ENCODE measurements at places on chromosomes 11 and 22. TPM values are rescaled to one million over a fixed set of nuclear protein-coding genes. Genes with fewer than 3 reads are reported as not detected.
A peak's percentile ranks its signal among the peaks of the same experiment; 100 is the strongest.

DNA sequence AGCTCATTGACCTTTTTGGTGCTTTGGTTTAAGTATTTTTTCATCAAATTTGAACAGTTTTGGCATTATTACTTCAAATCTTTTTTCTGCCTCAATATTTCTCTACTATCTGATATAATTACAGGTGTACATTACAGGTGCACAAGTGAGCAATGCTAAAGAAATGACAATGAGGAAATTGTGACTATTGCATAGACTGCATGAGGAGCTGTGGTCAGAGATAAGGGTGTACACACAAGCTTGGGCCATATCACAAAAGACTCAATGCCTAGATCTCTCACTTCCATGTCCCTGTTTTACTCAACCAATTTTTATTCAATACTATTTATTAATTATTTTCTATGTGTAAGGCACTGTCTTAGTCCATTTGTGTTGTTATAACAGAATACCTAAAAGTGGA lies 251.0 kb upstream of the UBASH3B start:
- H3K27ac ChIP-seq = no peak overlapping the region
- DNase-seq = no peak
- no peaks in the 10 kb centered on the region for H3K36me3 ChIP-seq
- H3K4me3 ChIP-seq = no peak overlapping the region
- H3K4me1 ChIP-seq = no peaks in the 10 kb centered on the region

DNA sequence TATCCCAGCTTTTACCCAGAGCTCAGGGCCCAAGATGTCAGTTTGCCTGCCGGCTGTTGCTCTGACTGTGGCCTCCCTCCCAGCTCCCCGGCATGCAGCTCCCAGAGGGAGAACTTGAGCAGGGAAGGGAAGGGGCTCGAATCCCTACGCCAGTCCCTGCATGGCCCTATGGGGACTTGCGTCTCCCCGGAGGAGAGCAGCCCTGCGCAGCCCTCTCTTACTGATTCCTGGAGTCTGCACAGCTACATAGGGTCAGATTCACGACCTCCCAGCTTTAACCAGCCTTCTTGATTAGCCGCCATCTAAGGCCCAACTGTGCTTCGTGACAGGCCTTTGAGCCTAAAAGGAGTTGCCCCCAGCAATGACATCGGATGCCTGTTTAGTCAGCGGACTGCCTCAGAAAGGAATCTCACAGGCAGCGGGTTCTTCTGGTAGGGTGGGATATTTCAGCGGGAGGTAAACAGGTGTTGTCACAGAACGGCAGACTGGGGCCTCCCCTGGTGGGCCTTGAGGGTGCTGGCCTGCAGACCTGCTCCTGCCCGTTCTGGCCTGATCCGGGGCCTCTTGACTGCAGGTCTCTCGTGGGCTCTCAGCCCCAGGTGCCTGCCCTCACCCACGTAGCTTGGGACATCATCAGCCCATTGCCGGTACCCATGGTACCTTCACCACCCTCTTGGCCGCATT lies 43.8 kb upstream of the KCNQ1OT1 start:
- no peak overlapping the region for H3K27ac ChIP-seq
- H3K4me3 ChIP-seq = no peak overlapping the region
- no peaks in the 10 kb centered on the region for H3K27me3 ChIP-seq
- H3K4me1 ChIP-seq = no peaks in the 10 kb centered on the region

Gene IL17REL
- total RNA-seq = not detected

DNA sequence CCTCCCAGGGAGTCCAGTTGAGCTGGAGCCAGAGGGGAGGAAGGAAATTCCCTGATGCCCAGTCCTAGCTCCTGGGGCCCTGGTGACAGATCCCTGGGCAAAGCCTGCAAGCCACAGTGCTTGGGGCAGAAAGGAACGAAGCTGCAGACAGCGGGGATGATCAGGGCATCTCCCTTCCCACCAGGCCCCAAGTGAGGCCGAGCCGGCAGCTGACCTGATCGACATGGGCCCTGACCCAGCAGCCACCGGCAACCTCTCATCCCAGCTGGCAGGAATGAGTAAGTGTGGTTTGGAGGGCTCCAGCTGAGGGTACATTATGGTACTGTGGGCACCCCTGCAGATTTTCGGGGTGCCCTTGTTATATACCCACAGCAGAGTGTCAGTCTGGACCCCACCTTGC lies 33.5 kb downstream of the TOM1 start:
- peaks cover 9% of the 10 kb centered on the region for H3K4me1 ChIP-seq
- H3K27me3 ChIP-seq = no peaks in the 10 kb centered on the region
- H3K4me3 ChIP-seq = no peak overlapping the region
- no peak overlapping the region for H3K27ac ChIP-seq
- peaks cover 28% of the 10 kb centered on the region for H3K36me3 ChIP-seq

DNA sequence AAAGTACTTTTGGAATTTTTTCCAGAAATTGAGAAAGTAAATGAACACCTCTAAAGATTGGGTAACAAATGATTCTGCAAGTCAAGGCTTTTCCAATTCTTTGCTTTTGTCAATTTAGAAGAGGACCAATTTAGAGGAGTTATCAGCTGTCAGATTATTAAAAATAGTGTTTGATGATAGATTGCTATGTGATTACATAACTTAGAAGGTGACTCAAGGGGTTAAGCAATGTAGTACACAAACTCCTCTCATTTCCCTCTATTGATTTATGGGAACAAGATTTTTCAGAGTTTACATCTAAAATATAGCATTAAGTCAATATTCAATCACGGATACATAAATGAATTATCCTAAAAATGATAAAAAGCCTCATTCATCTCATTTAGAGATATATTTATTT lies 70.3 kb downstream of the INSC start:
- H3K36me3 ChIP-seq = no peaks in the 10 kb centered on the region
- no peak overlapping the region for H3K27ac ChIP-seq
- no peaks in the 10 kb centered on the region for H3K27me3 ChIP-seq
- no peaks in the 10 kb centered on the region for H3K4me1 ChIP-seq

Gene NLRP10
- not detected for total RNA-seq

DNA sequence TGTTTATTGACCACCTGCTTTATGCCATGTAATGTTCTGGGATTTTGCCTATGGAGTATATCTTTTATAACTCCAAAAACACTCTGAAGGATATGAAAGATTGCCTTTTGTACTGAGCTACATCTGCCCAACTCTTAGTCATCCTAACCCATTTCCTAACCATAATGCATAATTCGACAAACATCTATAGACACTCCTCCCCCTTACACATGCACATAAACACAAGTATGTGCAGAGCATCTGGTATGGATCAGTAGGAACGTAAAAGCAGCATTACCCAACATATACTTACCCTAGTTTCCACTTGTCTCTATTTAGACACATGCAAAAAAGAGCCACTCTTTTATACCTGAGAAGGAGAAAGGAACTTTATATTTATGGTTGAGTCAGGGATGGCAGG lies 272.8 kb downstream of the FAM76B start:
- no peak overlapping the region for H3K27ac ChIP-seq
- H3K4me1 ChIP-seq = no peaks in the 10 kb centered on the region
- no peak overlapping the region for H3K4me3 ChIP-seq
- no peaks in the 10 kb centered on the region for H3K27me3 ChIP-seq
- H3K36me3 ChIP-seq = no peaks in the 10 kb centered on the region

DNA sequence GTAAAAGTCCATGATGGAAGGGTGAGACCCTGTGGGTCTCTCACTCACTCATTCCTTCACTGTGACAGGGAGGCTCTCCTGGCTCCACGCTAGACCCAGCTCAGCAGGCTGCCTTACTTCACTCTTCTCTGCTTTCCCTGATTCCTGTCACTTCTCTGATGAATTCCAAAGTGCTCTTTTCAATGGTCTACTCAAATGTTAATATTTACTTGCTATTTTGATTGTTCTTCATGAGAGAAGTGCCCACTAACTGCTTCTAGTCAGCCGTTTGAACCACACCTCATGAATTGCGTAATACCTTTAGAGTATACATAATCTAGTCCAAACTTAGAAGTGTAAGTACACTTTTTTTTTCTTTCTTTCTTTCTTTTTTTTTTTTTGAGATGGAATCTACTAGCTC lies 1350.2 kb upstream of the RAG2 start:
- no peaks in the 10 kb centered on the region for H3K4me1 ChIP-seq
- no peak overlapping the region for H3K4me3 ChIP-seq
- no peak overlapping the region for H3K27ac ChIP-seq
- H3K27me3 ChIP-seq = no peaks in the 10 kb centered on the region

- H3K4me3 ChIP-seq = no peak overlapping the region
- no peaks in the 10 kb centered on the region for H3K36me3 ChIP-seq
- DNase-seq = no peak
- H3K4me1 ChIP-seq = no peaks in the 10 kb centered on the region
Measured at GRCh38 chr11:25435197-25435596, 896.7 kb upstream of the ANO3 start.

GRCh38 chr11:59810189-59810910 lies at the start of gene MRPL16:
MRPL16 (minus strand) TSS chr11:59810778; CDS start chr11:59810658, 120 bp downstream.
- H3K4me3 ChIP-seq = peak within 1 kb of the TSS; percentile 87
- no peaks in the 10 kb centered on the region for H3K4me1 ChIP-seq
- H3K27ac ChIP-seq = peak within 1 kb of the TSS; percentile 67
- no peaks in the 10 kb centered on the region for H3K27me3 ChIP-seq

Gene ZNRD2
- 63.3 TPM for total RNA-seq

- H3K4me1 ChIP-seq = no peaks in the 10 kb centered on the region
- no peak for DNase-seq
- H3K4me3 ChIP-seq = no peak overlapping the region
- H3K27me3 ChIP-seq = no peaks in the 10 kb centered on the region
- H3K36me3 ChIP-seq = no peaks in the 10 kb centered on the region
Measured at GRCh38 chr11:118117790-118118601, 31.2 kb upstream of the SMIM35 start.

DNA sequence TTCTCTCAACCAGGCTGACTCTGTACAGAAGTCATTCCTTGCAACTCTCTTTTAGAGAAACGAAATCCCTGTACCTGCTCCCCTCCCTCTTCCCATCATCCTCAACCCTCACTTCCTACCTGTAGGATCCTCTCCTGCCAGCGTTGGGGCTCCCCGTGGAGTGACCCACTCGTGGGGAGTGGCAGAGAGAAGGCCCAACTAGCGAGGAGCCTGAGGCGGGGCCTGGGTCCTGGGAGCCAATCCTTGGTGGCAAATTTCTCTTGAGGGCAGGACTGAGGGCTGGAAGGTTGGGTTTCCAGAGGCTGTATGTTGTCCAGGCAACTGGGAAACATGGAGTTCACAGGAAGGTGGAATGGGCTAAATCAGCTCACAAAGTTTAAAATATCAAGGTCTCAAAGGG lies 10.4 kb downstream of the NHERF4 start:
- no peaks in the 10 kb centered on the region for H3K36me3 ChIP-seq
- no peak for DNase-seq
- H3K4me3 ChIP-seq = no peak overlapping the region
- no peaks in the 10 kb centered on the region for H3K27me3 ChIP-seq

Measured in GM12878 (cell line).